ENCODE measurements at places on chromosomes 3 and 15. TPM values are rescaled to one million over a fixed set of nuclear protein-coding genes. Genes with fewer than 3 reads are reported as not detected.

The CDHR4 gene
- not detected for total RNA-seq

The CIB2 gene
- 2.5 TPM for total RNA-seq

The ALDH1A3 gene
- 51.2 TPM for total RNA-seq

The P2RY12 gene
- not detected for total RNA-seq

The NLGN1 gene
- total RNA-seq, result 2.6 TPM

The NPAP1 gene
- not detected for total RNA-seq

The SNURF gene
- 5.0 TPM for total RNA-seq
